Neural crest cell (in vitro differentiated cells): ENCODE measurements at places on chromosomes 3 and 15. TPM values are rescaled to one million over a fixed set of nuclear protein-coding genes. Genes with fewer than 3 reads are reported as not detected.

FBXL2 gene
- 8.8 and 11.4 TPM in 2 replicates for total RNA-seq

DUOX1 gene
- total RNA-seq, result not detected in 2 replicates

FBXO40 gene
- total RNA-seq, result not detected in 2 replicates

GOLGA6L10 gene
- total RNA-seq, result 3.6 and 3.7 TPM in 2 replicates

GABRR3 gene
- total RNA-seq, result not detected in 2 replicates

KCNH8 gene
- 3.5 and 3.8 TPM in 2 replicates for total RNA-seq

DNA sequence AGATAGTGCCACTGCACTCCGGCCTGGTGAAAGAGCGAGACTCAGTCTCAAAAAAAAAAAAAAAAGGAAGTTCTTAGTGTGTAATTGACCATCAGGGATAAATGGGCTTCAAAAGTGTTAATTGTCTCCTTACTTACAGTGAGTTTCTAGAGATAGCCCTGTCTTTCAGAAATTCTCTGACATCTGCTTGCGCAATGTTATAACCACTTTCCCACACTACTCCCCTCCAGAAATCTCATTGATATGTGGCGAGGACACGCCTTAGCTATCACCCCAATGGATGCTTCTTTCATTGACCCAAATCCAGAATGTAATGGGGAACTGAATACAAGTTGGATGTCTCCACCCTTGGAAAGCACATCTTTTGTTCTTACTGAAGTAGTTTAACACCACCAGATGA, 70.9 kb downstream of the GMPS start:
- no peak for DNase-seq

- no peak for DNase-seq
Measured at GRCh38 chr3:163547014-163547685, 1531.1 kb downstream of the SI start.

DNA sequence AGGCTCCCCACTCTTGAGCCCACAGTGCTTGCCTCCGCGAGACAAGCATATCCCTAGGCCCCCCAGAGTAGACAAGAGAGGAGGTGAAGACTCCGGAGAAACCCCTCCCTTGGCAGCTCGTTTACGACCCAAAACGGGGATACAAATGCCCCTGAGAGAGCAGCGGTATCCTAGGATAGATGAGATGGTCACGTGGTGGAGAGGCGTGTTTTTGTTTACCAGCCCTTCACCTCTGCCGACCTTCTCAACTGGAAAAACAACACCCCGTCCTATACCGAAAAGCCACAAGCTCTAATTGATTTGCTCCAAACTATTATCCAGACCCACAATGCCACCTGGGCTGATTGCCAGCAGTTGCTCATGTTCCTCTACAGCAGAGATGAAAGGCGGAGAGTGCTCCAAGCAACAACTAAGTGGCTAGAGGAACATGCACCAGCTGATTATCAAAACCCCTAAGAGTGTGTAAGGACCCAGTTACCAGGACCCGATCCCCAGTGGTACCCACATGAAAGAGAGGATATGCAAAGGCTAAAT, 99.5 kb upstream of the OSBPL11 start:
- DNase-seq, result no peak

DNA sequence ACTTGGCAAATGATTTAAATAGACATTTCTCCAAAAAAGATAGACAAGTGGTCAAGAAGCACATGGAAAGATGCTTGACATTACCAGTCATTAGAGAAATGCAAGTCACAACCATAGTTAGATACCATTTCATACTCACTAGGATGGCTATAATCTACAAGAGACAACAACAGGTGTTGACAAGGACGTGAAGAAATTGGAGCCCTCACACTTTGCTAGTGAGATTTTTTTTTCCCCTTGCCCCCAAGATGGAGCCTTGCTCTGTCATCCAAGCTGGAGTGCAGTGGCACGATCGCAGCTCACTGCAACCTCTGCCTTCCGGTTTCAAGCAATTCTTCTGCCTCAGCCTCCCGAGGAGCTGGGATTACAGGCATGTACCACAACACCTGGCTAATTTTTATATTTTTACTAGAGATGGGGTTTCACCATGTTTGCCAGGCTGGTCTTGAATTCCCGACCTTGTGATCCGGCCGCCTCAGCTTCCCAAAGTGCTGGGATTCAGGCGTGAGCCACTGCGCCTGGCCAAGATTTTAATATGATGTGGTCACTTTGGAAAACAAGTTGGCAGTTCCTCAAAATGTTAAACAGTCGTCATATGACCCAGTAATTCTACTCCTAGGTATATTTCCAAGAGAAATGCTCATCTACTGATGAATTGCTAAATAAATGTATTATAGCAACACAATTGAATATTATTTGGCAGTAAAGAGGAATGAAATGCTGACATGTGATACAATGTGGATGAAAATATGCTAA, 103.3 kb downstream of the ATG7 start:
- DNase-seq, result no peak

GRCh38 chr3:65618599-65618998, 420.1 kb downstream of the MAGI1 start:
- no peak for DNase-seq

GRCh38 chr15:61449186-61449702, 220.1 kb upstream of the RORA start:
- DNase-seq, result no peak
